Activated CD4-positive, alpha-beta T cell treated with anti-CD3 and anti-CD28 coated beads, Interleukin-2, amount 10 ng/mL, durations not matched to agents 7 days and 5 days (primary cell): ENCODE measurements at places on chromosomes 6 and 20. TPM values are rescaled to one million over a fixed set of nuclear protein-coding genes. Genes with fewer than 3 reads are reported as not detected.

DNA sequence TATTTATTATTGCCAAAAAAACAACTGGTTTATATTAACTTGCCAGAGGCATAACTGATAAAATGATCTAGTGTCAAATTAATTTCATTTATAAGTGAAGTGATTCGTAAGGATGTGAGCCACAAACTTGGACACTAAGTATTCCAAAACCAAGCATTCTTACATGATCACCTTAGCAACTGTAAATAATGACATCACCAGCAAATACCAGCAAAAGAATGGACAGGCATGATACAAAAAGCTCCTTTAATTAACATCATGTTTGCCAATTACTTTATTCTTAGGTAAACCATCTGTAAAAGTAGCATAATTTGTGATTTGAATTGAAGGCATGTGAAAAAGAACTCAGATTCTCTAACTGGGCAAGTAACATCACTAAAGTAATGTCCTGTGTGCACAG is 17.2 kb upstream of the FNDC1 start:
- peaks cover 6% of the 10 kb centered on the region for H3K36me3 ChIP-seq
- peaks cover 2% of the 10 kb centered on the region for H3K4me1 ChIP-seq

DNA sequence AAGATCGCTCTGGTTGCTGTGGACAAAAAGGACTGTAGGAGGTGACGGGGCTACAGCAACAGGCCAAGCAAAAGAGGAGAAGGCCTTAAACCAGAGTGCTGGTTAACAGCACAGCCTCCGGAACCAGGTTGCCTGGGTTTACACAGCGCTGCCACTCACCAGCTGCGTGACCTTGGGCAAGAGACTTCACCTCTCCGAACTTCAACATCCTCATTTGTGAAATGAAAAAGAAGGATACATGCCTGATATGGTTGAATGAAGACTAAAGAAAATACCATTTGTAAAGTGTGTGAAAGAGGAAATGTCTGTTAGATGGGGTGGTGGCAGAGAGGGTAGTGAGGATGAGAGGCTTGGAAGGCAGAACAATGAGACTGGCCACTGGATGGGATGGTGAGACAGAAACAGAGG is 44.9 kb downstream of the PREX1 start:
- H3K36me3 ChIP-seq: peaks cover 43% of the 10 kb centered on the region
- no peak overlapping the region for H3K27ac ChIP-seq
- no peak overlapping the region for H3K4me3 ChIP-seq
- H3K4me1 ChIP-seq: peaks cover 29% of the 10 kb centered on the region
- DNase-seq: no peak

- H3K4me1 ChIP-seq: no peaks in the 10 kb centered on the region
- no peaks in the 10 kb centered on the region for H3K27me3 ChIP-seq
- no peak for DNase-seq
- H3K27ac ChIP-seq: no peak overlapping the region
- H3K36me3 ChIP-seq: no peaks in the 10 kb centered on the region
- no peak overlapping the region for H3K4me3 ChIP-seq
These were observed 133.7 kb downstream of the EDN1 start for GRCh38 chr6:12423832-12424231.

DNA sequence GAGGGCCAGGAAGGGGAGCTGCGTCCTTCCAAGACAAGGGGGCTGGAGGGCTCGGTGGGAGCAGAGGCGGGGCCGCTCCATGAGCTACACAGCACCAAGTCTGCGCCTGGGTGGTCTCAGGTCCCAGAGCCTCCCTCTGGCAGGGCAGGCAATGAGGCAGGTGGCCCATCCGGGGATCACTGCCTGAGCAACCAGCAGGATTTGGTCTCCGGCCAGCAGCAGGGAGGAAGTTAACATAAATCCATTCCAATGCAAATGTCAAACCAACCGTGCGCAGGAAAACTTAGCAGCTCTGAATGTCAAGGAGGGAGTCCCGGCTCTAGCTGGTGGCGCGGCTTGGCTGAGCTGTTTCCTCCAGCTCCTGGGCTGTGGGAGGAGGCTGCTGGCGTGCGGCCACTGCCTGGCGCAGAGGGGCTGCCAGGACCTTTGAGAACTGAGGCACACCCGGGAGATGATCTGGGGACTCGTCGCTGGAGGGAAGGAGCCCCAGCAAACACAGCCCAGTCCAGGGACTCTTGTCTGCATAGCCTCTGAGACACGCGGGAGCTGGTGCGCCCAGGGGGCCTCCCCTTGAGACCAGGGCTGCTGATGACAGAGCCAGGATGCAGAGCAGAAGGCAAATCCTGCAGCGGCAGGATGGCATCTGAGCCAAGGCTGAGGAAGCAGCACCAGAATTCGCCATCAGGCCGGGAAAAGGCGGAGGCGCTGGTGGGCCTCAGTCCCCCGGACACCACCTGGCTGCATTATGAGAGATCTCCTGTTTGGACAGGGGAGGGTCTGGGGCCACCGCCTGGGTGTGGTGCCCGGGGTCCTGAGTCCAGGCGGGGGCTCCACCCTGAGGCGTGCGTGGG is 33.1 kb upstream of the CHRNA4 start:
- H3K27ac ChIP-seq: no peak overlapping the region
- H3K27me3 ChIP-seq: no peaks in the 10 kb centered on the region
- no peak for DNase-seq
- H3K4me3 ChIP-seq: no peak overlapping the region

- no peaks in the 10 kb centered on the region for H3K36me3 ChIP-seq
- no peak for DNase-seq
- H3K27me3 ChIP-seq: no peaks in the 10 kb centered on the region
- H3K4me1 ChIP-seq: no peaks in the 10 kb centered on the region
- no peak overlapping the region for H3K4me3 ChIP-seq
These were observed 78.0 kb downstream of the PDE10A start for GRCh38 chr6:165585060-165585459.

DNA sequence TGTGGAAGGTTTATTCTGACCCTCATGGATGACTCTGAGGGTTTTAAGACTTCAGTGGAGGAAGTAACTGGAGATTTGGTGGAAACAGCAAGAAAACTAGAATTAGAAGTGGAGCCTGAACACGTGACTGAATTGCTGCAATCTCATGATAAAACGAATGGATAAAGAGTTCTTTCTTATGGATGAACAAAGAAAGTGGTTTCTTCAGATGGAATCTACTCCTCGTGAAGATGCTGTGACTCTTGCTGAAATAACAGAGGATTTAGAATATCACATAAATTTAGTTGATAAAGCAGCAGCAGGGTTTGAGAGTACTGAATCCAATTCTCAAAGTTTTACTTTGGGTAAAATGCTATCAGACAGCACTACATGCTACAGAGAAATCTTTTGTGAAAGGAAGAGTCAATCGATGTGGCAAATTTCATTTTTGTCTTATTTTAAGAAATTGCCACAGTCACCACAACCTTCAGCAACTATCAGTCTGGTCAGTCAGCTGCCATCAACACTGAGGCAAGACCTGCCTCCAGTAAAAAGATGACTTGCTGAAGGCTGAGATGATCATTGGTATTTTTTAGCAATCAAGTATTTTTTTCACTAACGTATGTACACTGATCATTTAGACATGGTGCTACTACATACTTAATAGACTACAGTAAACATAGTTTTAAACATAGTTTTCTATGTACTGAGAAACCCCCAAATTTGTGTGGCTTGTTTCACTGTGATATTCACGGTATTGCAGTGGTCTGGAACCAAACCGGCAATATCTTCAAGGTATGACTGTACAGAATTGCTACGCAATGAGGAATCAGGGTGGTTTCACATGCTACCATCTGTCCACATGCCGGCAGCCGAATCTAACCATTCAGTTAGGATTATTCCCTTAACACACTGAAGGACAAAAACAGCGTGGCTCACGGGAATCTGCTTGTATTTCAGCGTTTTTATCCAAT is 149.0 kb downstream of the MYB start:
- no peak for DNase-seq
- no peak overlapping the region for H3K27ac ChIP-seq
- no peak overlapping the region for H3K4me3 ChIP-seq
- peaks cover 7% of the 10 kb centered on the region for H3K36me3 ChIP-seq

DNA sequence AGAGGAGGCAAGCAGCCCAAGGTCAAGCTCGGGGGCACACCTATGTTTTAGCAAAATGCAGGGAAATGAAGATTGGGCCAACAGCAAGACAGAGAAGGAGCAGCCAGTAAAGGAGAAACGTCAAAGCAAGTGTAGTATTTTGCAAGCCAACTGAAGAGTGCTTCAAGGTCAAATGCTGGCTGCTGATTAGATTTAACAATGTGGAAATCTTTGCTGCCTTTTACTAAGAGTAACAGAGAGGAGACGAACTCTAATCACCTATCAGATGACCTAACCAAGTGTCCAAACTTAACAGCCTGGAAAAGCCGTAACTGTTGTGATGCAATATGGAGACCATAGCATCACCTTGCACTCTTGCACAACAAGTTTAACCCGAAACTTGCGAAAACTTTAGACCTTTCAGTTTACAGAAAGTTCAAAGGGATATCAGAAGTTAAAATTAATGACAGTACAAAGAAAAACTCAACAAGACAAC is 30.4 kb downstream of the AKIRIN2 start:
- H3K27ac ChIP-seq: no peak overlapping the region
- H3K36me3 ChIP-seq: peaks cover 64% of the 10 kb centered on the region
- H3K4me1 ChIP-seq: peaks cover 16% of the 10 kb centered on the region
- DNase-seq: no peak

- H3K4me1 ChIP-seq: peaks cover 52% of the 10 kb centered on the region
- H3K36me3 ChIP-seq: peaks cover 49% of the 10 kb centered on the region
- no peak for DNase-seq
- H3K27me3 ChIP-seq: no peaks in the 10 kb centered on the region
- H3K4me3 ChIP-seq: no peak overlapping the region
These were observed 69.5 kb downstream of the NOL4L start for GRCh38 chr20:32515631-32516101.

- H3K27ac ChIP-seq: no peak overlapping the region
- no peaks in the 10 kb centered on the region for H3K36me3 ChIP-seq
- peaks cover 7% of the 10 kb centered on the region for H3K4me1 ChIP-seq
- no peak overlapping the region for H3K4me3 ChIP-seq
These were observed 11.6 kb downstream of the GPR31 start for GRCh38 chr6:167146135-167146534.

DNA sequence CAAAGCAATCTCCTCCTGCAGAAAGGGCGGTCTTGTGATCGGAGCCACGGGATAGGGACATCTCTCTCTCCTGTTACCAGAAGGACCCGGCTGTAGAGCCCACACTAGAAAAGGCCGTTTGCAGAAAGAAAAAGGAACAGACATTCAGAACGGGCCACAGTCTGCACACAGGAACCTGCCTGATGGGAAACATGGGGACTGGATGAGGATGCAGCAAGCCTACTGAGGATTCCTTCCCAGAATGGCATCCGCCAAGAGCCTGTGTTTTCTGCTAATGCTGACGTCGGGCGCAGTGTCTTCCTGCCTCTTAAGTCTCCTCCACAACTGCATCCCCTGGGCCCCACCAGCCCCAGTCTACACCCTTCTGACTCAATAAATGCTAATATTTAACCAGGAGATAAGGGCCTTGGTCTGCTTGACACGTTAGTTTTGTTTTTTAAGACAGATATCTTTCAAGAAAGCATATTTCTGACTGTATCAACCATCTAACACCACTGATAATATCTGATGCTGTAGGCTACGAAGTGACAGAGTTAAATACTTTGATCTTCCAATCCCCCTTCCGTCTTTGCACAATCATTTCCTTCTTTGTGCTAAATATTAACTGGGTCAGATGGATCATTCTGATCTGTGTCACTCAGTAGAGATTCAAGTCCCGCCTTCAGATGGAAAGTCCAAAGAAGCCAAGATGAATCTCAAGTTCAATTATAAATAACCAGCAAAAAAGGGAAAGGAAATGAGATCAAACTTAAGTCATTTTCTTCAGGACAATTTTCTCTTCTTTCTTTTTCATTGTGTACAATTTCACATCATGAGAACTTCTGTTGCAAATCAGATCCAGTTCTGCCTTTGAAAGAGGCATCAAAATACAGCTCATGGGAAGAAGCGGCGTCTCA is 20.7 kb downstream of the FAM50B start:
- H3K36me3 ChIP-seq: no peaks in the 10 kb centered on the region
- DNase-seq: no peak
- H3K4me1 ChIP-seq: peaks cover 24% of the 10 kb centered on the region
- no peak overlapping the region for H3K4me3 ChIP-seq

DNA sequence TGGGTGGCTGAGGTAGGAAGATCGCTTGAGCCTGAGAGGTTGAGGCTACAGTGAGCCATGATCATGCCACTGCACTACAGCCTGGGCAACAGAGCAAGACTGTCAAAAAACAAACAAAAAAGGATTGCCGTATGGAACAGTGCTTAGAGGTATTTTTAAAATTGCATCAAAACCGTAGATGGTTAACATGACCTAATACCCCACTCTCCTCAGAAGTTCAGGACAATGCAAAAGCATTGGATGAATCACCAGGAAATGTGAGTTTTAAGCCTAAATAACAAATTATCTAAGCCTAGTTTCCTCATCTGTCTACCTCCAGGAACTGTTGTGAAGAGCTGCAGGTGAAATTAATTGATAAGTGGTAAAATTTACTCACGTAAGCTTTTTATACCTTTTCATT is 123.8 kb upstream of the ID4 start:
- H3K27me3 ChIP-seq: no peaks in the 10 kb centered on the region
- no peak for DNase-seq
- no peaks in the 10 kb centered on the region for H3K36me3 ChIP-seq
- no peak overlapping the region for H3K4me3 ChIP-seq
- no peaks in the 10 kb centered on the region for H3K4me1 ChIP-seq

- H3K36me3 ChIP-seq: no peaks in the 10 kb centered on the region
- H3K4me3 ChIP-seq: no peak overlapping the region
- H3K4me1 ChIP-seq: no peaks in the 10 kb centered on the region
- no peaks in the 10 kb centered on the region for H3K27me3 ChIP-seq
- no peak overlapping the region for H3K27ac ChIP-seq
These were observed 215.0 kb upstream of the HSF2 start for GRCh38 chr6:122184401-122184827.

- no peak overlapping the region for H3K27ac ChIP-seq
- H3K4me3 ChIP-seq: no peak overlapping the region
- H3K36me3 ChIP-seq: no peaks in the 10 kb centered on the region
- no peaks in the 10 kb centered on the region for H3K4me1 ChIP-seq
- H3K27me3 ChIP-seq: no peaks in the 10 kb centered on the region
These were observed 162.9 kb upstream of the CEP162 start for GRCh38 chr6:84390334-84390733.

GRCh38 chr20:59002874-59003399 is 4.1 kb downstream of the CTSZ start:
- no peak overlapping the region for H3K27ac ChIP-seq
- no peaks in the 10 kb centered on the region for H3K27me3 ChIP-seq
- H3K36me3 ChIP-seq: peaks cover 30% of the 10 kb centered on the region
- peaks cover 35% of the 10 kb centered on the region for H3K4me1 ChIP-seq

GRCh38 chr6:38208028-38208427 is 388.5 kb downstream of the ZFAND3 start:
- H3K4me3 ChIP-seq: no peak overlapping the region
- DNase-seq: no peak
- no peaks in the 10 kb centered on the region for H3K27me3 ChIP-seq
- no peaks in the 10 kb centered on the region for H3K36me3 ChIP-seq

Gene SEL1L2
- total RNA-seq: not detected

Gene TCP11
- not detected for total RNA-seq

Gene PLEKHG1
- total RNA-seq: 3.6 TPM

Gene SUMO4
- 7.9 TPM for total RNA-seq

Gene MAFB
- total RNA-seq: not detected

Gene FNDC1
- not detected for total RNA-seq
